ENCODE measurements at places on chromosomes 2 and 18.

- DNase-seq: no peak
Measured at GRCh38 chr2:180987146-180987545, 6.7 kb downstream of the UBE2E3 start.

- no peak for DNase-seq
Measured at GRCh38 chr18:59941331-59941730, 41.5 kb downstream of the PMAIP1 start.

DNA sequence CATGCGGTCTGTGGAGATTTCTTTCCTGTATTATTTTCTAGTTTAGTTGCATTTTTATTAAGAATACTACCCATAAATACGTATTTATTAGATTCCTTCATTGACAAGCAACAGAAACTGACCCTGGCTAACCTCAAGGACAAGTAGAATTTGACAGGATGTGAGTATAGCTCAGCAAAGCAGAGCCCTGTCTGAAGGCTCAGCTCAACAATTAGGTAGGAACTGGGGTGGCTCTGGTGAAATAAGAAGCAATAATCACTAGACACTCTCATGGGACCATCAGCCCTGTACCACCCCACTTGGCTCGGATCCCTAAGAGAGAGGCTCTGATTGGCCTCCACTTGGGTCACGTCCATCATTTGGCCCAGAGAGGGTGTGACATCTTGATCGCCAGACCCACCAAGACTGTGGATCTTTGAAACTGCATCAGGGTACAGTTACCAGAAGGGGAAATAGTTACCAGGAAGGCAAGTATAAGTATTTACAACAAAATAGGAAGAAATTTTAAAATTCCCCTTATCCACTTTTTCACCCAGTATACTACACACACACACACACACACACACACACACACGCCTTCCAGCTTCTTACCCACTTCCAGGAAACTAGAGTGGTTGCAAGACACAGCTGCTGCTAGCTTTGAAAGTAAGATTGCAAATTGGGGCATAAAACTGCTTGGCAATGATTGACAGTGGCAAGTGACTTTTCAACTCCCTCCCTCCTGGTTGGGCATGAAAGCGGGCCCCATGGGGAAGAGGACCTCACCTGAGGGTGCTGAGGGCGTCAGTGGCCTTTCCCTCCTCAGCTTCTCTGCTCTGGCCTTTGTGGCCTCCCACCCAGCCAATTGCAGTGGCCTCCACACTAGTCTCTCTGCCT lies 41.8 kb downstream of the KCTD18 start:
- no peak for DNase-seq

GRCh38 chr2:236244256-236244655 lies 19.9 kb downstream of the ASB18 start:
- DNase-seq: no peak

- DNase-seq: no peak
Measured at GRCh38 chr2:143071185-143071876, 57.9 kb upstream of the ARHGAP15 start.

DNA sequence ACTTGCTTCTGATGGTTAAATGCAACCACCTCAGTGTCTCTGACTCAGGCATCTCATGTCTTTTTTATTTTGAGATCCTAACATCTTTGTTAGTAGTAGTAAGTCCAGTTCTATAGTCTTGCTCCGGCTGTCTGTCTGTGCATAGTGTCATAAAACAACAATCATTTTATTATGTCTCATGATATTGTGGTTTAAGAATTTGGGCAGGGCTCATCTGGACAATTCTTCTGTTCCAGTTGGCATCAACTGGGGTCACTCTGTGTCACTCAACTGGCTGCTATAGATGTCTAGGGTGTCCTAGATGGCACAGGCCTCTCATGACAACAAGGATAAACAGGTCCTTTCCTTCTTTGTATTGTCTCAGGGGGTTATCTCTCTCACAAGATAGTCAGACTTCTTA lies 299.6 kb upstream of the ZNF521 start:
- DNase-seq: no peak

Measured in central memory CD8-positive, alpha-beta T cell (primary cell).